ENCODE measurements at places on chromosomes 1 and 21.

DNA sequence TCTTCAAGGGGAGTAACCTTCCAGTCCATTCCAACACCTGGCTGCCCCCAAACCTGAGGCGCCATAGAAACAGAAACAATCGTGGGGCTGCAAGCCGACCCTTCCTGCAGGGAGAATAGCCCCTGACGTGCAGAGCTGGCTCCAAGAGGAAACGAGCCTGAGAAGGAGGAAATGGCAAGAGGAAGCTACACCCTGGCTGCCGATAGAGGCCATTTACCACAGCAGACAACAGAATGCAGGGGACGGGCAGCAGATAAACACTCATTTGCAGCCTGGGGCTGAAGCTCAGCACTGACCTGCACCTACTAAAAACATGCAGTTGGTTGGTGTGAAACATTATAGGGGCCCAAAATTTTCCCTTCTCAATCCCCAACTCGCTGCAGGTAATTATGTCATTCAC, 8.7 kb upstream of the TDRD10 start:
- no peak for DNase-seq

- no peak for DNase-seq
These were observed 661.1 kb downstream of the NPHP4 start for GRCh38 chr1:5331101-5331500.

DNA sequence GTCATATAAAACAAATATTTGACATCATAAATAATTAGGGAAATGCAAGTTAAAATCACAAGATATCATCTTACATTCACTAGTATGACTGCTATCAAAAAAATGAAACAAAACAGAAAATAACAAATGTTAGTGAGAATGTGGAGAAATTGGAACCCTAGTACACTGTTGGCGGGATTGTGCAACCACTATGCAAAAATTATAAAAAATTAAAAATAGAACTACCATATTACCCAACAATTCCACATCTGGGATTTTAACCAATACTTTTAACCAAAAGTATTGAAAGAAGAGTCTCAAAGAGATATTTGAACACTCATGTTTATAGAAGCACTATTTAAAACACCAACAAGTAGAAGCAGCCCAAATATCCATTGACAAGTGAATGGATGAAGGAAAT, 797.2 kb upstream of the ADAMTS5 start:
- no peak for DNase-seq

DNA sequence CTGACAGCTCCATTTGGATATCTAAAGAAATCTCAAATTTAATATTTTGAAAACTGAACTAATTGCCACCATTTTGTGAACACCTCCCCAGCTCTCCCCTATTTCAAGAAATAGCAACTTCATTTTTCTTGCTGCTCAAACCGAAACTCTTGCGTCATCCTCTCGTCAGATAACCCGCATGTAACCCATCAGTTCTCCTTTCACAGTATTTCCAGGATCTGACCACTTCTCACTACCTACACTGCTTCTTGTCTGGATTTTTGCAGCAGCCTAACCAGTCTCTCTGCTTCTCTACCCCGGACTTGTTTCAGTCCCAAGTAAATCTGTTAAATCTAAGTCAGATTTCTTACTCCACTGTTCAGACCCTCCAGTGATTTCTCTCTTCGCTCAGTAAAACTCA, 75.6 kb downstream of the MTR start:
- no peak for DNase-seq

DNA sequence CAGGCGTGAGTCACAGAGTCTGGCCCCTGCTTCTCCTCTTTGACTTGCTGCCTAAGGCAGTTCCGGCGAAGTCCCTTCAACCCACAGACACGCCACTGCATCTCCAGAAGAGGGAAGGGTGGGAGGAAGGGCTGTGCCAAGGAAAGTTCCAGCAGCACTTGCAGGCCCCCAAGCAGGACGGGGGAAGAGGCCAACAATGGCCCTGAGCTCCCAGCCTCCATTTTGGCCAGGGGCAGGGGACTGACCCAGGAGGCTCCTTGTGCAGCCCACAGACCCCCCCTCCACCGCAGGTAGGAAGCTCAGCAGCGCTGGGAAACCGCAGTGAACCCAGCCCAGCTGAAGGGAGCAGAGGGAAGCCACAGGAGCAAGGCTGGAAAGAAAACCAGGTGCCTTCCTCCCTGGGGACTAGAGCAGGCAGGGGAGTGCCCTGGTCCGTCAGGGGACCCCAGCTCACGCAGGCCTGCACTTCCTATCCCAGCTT, 35.4 kb downstream of the ACOT7 start:
- DNase-seq, result no peak

DNA sequence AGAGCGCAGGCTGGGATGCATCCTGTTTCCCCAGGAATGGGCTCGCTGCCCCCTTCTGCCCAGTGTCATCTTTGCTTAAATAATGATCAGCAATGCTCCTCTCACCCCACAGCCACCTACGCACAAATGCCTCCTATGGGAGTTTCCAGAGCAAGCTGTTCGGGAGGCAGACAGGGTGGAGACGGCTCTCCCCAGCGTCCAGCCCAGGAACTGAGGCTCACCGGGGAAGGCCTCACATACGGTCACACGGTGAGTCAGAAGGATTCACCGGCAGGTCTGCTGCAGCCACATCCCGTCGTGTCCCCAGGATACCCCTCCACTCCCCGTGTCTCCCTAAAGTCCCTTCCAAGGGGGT, 40.3 kb upstream of the RUNX3 start:
- no peak for DNase-seq

DNA sequence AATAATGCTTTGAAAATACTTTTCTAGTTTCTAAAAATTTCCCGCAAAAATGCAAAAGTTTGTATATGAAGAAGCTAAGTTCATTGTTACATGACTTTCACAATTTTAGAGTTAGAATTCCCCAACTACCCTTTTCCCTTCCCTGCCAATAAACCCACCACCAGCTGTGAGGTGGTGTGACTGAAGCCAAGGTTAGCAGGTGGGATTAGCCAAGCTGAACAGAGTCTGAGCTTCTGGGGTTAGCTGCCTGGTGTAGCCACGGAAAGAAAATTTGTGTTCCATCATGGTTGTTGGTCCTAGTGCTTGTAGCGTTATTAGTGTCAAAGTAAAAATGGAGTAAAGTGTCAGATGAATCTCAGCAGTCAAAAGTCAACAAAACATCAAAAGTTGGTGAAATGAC, 110.9 kb downstream of the ASTN1 start:
- no peak for DNase-seq

- DNase-seq, result no peak
These were observed 38.8 kb downstream of the HMGB4 start for GRCh38 chr1:33902486-33903209.

DNA sequence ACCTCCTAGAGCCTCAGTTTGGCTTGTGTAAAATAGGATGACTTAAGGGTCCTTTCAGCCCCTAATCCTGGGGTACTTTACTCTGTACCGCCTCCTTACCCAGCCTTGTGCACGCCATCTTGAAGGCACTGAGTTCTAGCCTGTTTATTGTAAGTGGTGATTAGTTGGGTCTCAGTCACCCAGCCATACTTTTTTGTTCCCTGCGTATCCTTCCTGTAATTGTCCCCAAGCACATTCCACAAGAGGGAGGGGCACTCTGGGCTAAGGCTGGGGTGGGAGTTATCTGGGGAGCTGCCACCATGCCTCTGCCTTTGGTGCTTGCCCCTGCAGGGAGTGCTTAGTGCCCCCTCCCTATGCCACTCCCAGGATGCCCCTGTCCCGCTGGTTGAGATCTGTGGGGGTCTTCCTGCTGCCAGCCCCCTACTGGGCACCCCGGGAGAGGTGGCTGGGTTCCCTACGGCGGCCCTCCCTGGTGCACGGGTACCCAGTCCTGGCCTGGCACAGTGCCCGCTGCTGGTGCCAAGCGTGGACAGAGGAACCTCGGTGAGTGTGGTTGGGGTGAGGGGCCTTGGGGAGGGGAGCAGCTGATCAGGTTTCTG, 856 bp downstream of the FDPS start:
- DNase-seq, result no peak

DNA sequence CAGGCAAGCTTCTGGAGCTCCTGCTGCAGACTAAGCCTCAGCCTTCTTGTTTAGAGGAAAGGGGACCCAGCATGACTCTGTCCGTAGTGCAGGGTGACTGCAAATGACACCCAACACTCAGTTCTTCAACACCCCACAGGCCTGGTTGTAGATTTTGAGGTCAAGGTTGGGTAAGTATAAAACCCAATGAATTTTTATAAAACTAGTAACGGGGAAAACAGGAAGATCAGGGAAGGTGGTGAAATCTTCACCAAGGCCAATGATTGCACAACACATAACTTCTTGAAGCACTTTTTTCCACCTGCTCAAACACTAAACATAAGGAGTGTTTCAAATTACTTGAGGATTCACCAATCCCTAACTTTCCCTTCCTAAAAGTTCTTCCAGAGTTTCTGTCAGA, 89.4 kb upstream of the JAK1 start:
- DNase-seq, result no peak

DNA sequence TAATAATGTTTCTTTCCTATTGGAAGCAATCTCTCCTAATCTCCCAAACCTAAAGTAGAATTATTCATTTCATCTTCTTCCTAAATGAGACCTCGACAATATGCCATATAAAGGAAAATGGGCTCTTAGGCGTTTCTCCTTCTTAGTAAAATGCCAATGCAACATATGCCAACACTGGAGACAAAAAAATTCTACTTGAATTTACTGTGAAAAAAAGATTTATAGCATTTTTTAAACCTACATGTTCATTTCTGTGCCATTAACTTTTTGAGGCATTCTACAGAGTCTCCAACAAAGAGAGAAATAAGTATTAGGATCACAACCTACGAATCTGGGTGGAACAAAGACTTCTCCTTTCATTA, 1.3 kb downstream of the WDR47 start:
- no peak for DNase-seq
